ENCODE measurements at places on chromosomes 1 and 21.

DNA sequence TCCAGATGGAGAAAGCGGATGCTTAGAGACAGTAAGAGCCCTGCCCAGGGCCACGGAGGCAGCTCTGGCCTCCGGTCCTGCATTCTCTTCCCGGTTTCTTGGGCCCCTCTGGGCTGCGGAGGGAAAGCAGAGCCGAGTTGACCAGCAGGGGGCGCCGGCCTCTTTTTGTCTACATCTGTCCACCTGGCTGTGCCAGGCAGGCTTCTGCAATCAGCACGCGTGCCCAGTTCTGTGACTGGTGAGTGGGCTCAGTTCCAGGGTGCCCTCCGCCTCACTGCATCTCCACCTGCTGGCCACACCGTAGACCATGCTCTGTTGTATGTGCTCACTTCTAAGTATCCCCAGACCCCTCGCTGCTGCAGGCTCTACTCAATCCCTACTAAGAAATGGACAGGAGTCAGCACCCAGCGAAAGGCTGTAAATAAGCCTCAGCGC, 6.7 kb upstream of the HUNK start:
- peak; percentile 42 for DNase-seq

GRCh38 chr1:86527306-86527705, 19.6 kb upstream of the CLCA4 start:
- no peak for DNase-seq

GRCh38 chr1:247347477-247348222, 16.0 kb upstream of the ZNF496 start:
- no peak for DNase-seq

DNA sequence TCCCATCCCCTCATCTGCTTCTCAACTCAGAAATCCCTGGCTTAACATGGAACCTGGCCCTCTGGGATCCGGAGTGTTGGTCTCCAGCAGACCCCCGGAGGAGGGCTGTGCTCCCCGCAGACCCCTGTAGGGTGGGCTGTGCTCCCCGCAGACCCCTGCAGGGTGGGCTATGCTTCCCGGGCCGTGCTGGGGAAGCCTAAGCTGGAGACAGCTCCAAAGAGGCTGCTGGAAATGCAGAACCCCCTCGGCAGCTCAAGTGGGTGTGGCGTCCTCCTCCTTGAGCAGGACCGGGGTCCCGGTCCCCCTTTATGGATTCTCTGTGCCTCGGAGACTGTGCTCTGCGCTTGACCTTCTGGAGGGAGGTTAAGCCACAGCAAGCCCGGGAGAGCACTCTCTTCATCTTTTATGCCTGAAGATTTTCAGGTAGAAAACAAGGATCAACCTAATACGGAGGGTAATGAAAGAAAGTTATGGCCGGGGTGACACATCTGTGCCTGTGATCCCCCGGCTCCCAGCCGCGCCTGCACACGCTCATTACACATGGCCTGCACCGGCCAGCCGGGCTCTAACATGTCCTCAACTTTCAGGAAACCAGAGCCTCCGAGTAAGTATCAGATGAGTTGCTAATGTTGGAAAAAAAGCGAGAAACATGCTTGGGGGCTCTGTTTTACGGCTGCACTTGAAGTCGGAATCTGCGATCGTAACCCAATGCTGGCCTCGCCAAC, 87.7 kb upstream of the ACTRT2 start:
- DNase-seq = no peak

DNA sequence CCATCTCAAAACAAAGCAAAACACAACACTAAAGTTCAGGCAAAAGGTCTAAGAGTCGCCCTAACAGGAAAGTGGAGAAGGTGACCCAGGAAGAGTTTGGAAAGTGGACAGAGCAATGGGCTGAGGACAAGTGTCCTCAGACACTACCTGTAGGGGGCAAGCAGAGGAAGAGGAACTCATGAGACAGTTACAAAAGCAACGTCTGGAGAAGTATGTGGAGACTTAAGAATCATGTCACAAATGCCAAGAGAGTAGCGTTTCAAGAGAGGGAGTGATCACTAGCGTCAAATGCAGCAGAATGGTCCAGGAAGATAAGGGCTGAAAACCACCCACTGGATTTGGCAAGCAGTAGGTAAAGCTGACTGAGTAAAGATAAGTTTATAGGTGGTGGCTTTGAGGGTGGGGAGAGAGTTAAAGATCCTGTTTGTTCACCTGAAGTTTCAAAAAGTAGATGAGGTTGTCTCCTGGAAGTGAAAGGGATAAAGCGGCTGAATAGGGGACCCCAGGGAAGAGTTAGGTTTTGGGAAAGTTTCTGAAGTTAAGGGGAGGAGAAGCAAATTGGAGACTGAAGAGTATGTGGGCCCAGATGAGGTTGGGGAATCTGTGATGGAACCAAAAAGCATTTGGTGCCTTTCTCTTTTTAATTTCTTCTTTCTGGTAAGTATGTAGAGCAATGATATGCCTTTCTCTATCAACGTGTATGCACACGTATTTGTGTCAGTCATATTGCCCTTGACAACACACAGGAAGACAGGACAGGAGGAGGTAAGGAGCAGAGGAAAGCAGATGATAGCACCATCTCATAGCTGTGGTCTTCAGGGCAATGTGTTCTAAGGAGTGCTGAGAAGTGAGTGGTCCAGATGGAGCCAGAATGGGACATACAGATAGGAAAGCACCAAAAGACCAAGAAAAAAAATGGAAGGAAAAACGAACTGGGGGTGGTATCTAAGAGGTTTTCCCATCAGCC, 3.1 kb downstream of the BSDC1 start:
- no peak for DNase-seq

- no peak for DNase-seq
These were observed 1.0 kb upstream of the EXO1 start for GRCh38 chr1:241846862-241847539.

Data from activated T-cell treated with anti-CD3 and anti-CD28 coated beads for 4 hours (primary cell).